ENCODE measurements at places on chromosomes 3 and 15.

- DNase-seq: no peak
These were observed 311.7 kb upstream of the SEMA6D start for GRCh38 chr15:47405365-47406162.

DNA sequence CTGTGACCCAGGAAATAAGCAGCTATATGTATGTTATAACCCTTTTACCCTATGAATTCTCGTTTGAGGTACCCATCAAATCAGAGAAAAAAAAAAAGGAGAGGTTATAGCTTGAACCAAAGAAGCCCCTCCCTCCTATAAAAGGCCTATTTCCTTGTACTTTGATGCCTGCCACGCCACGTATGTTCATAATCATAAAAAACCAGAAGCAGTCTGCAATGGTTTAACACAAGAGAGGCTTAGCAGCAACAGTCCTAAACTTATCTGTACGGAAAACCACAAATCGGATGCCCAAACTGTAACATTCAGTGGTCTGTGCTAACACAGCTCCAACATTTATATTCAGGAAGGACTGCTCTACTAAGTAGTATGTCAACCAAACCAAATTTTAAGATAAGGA, 21.2 kb downstream of the CCR8 start:
- no peak for DNase-seq

- DNase-seq: no peak
These were observed 27.2 kb downstream of the ACAA1 start for GRCh38 chr3:38109580-38110313.

- no peak for DNase-seq
These were observed 25.2 kb downstream of the RASGRF1 start for GRCh38 chr15:79065361-79065705.

DNA sequence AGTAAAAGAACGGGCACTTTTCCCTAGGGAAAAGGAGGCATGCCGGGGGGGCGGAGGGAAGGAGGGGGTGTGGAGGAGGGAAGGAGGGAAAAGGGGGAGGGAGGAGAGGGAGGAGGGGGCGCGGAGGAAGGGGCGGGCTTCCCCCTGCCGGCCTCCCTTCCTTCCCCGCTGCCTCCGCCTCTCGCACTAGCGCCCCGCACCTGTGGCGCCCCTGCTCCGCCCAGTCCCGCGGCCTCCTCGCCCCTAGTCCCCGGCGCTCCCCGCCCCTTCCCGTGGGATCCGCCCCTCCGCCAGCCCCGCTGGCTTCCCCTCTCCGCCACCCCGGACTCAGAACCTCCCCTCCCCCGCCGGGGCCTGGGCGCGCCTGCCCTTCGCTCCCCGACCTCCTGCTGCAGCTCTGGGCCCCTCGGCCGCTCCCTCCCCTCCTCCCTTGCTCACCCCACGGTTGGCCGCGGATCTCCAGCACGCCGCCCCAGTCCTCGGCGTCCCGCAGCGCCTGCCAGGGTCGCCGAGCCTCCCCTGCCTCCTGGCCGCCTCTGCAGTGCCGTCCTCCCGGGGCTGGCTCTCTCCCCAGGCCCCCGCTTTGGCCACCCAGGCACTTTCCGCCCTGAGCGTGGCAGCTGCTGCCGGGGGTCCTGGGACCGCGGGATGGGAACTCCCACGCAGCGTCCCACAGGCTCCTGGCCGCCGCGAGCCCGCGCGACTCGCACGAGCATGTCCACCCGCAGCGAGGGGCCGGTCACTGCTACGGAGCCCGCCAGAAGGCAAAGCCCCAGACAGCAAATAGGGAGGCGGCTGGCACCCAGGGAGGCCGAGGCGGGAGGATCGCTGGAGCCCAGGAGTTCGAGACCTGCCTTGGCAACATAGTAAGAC, 147.4 kb downstream of the TJP1 start:
- peak; percentile 69 for DNase-seq

DNA sequence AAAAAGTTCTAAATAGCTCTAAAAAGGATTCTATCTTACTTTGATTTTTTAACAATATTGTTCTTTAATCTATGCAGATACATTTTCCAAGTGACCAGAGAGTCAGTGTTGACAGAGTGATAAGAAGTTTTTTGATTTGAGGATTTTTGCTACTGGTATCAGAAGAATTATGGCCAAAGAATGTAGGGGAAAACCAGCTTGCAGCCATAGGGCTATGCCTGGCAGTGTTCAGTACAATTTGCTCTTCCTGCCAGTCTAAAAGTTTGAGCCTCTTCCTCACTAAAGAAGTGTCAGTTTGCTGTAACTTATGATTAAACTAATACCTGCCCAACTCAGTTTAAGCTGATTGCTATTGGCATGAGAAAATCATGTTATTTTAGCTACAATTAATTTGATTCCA, 35.3 kb upstream of the FSIP1 start:
- DNase-seq: no peak

GRCh38 chr3:166304584-166304983, 467.4 kb upstream of the BCHE start:
- DNase-seq: no peak

DNA sequence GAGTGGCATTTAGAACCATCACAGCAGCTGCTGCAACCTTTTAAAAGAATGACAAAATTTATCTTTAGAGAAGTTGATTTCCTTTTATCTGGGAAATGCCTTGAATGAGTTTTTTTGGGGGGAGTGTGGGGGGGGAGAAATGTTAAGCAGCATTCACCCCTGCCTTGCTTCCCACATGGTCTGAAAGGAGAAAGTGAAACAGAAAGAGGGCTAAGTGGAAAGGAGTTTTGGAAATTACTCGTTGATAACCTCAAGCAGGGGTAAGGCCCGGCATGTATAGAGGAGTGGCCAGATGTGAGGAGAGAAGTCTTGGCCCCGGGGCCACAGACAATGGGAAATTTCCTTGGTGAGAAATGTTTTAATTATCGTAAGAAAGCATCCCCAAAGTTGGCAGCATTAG, 23.5 kb downstream of the B3GALNT1 start:
- DNase-seq: no peak

GRCh38 chr3:44721231-44722102, 8.0 kb upstream of the ZNF501 start:
- no peak for DNase-seq

- no peak for DNase-seq
These were observed 15.2 kb downstream of the NRROS start for GRCh38 chr3:196654735-196655090.

GRCh38 chr3:20141851-20142250, 44.2 kb downstream of the SGO1 start:
- peak; percentile 48 for DNase-seq

DNA sequence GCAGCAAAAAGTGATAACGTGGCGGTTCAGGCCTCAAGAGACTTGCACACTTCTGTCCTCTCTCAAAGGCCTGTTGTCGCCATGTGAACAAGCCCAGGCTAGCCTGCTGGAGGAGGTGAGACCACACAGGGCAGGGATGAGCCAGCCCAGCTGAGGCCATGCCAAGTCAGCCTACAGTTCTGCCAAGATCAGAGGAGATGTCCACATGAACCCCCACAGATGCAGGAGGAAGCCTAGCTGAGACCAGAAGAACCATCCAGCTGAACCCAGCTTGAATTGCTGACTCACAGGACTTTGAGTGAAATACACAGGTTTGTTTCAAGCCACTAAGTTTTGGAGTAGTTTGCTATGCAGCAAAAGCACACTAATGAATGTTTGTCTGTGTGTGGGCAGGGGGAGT, 50.3 kb upstream of the SEC13 start:
- no peak for DNase-seq

- DNase-seq: peak; percentile 79
These were observed 754 bp downstream of the B3GNT5 start for GRCh38 chr3:183253528-183254486.

DNA sequence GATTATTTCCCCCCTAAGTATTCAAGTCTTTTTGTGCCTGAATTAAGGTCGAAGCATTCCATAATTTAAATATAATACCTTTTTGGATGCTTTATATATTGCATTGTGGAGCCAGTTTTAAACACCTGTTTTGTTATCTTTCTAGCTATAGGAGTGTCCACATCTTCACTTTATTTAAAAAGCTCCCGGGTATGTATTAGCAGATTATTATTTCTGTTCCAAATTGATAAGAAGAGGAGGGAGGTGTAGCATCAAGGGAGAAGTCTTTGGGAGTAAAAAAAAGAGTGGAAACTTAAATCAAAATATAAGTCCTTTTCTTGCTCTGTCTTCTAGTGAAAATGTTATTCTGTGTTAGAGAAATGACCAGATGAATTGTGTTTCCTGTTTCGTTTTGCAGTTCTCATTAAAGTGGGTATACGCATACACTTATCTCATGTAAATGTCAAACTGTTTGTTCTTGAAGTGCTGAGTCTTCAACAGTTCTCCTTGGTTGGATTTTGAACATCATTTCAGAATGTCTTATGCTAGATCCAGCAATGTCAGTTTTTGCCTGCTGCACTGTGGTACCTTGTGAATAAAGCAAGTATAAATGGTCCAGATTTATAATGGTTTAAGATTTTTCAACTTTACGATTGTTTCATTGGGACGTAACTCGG, 105.8 kb downstream of the FNDC3B start:
- no peak for DNase-seq

DNA sequence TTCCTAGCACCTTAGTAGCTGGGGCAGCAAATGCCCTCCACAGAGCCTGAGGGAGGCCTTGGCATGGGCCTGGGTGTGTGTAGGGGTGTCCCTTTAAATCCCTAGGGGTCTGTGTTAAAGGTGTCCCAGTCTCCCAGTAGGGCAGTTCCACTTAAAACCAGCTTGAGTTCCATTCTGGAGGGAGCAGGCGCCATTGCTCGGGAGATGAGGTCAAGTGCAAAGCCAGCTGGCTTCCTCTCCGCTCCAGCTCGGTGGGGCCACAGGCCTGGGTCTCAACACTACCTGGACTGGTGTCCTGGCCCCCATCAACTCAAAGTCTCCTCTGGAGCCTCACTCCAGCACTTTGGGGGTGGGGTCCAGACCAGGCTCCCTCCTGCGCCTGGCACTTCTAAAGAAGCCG, 25.2 kb downstream of the FEM1B start:
- peak; percentile 11 for DNase-seq

GRCh38 chr3:32816439-32817256, 1.1 kb upstream of the TRIM71 start:
- peak; percentile 45 for DNase-seq

GRCh38 chr15:48623456-48623855, 22.1 kb downstream of the FBN1 start:
- DNase-seq: no peak

DNA sequence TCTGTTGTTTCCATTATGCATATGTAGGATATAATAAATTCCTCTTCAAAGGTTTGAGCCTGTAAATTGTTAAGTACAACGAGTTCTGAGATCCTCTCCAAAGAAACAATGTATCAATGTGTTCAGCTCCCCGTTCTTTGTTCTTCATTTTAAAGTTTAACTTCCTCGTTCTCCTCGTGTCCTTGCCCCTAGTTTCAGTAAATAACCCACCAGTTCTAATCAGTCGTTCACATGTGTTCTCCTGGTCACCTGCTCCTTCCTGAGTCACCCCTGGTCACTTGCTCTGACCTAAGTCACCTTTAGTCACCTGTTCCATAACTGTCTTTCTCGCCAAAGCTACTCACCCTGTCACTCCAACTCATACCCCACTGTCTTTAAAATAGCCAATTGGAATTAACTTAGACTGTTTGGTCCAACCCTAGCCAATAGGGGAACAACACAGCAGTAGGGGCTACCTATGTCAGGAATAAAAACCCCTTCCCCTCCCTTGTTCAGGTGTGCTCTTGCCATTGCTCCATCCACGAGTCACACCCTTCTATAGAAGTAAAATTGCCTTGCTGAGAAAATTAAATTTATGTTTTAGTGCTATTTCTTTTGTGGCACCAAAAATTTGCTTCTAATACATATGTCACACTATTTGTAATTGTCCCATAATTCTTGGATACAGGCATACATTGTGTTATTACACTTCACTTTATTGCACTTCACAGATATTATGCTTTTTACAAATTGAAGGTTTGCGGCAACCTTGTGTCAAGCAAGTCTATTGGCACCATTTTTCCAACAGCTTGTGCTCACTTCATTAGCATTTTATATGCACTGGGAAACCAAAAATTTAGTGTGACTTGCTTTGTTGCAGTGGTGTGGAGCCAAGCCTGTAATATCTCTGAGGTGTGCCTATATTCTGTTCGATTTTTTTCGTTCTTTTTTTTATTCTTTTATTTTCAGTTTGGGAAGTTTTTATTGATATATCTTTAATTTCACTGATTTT, 15.3 kb upstream of the MCF2L2 start:
- DNase-seq: no peak

- no peak for DNase-seq
These were observed 12.0 kb upstream of the FGD5 start for GRCh38 chr3:14806641-14807263.

- no peak for DNase-seq
These were observed 743.5 kb upstream of the ARPP21 start for GRCh38 chr3:34895841-34896240.

DNA sequence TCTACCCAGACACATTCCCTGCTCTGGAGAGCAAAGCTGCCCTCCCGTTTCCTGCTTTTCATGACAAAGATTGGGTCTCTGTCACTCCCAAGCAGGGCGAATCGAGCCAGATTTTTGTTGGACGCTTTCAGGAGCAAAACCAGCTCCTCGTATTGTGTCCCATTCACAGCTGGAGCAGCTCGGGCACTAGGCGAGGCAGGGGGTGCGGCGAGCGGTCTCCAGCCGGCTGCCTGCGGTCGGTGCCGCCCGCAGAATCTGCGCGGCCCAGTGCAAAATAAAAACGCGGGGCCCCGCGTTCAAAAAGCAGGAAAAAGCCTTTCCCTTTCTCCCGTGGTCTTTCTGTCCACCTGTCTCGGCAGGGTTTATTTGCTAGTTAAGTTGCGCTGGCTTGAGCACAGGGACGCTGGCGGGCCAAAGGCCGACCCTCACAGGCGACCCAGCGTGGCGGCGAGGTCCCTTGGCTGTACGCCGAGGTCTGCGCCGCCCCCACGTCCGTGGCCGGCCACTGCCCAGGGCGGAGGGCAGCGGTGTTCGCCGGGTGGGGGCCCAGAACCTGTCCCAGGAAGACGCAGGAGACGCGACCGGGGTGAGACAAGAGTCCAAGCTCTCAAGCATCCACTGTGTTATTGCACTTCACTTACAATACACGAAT, 71.2 kb downstream of the CYP19A1 start:
- no peak for DNase-seq

DNA sequence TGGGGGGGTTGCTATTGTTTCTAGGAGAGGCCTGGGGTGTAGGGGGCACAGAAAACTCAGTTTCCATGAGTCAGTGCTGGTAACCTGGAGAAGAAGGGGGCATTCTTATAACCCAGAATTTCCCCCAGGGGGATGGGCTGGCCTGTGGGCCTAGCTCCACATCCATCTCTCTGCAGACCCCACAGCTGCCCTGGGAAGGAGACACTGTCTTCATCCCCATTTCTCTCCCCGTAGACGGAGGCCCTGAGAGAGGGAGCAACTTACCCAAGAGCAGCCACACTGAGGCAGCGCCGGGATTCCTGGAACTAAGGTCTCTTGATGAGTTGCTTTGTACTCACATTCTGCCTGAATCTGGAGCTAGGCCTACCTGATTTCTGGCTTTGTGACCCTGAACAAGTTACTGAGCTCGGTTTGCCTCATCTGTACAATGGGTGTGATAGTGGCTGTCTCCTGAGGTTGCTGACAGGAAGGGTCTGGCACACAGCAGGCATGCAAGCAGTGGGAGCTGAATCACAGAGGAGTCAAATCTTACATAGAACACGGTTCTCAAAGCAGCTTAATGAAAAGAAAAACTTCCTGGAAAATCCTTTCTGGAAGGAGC, 55.0 kb upstream of the LCTL start:
- no peak for DNase-seq

Measured in testis (tissue), 5 donors.